Brain microvascular endothelial cell (primary cell): ENCODE measurements at places on chromosomes 1 and 21.
A peak's percentile ranks its signal among the peaks of the same experiment; 100 is the strongest.

DNA sequence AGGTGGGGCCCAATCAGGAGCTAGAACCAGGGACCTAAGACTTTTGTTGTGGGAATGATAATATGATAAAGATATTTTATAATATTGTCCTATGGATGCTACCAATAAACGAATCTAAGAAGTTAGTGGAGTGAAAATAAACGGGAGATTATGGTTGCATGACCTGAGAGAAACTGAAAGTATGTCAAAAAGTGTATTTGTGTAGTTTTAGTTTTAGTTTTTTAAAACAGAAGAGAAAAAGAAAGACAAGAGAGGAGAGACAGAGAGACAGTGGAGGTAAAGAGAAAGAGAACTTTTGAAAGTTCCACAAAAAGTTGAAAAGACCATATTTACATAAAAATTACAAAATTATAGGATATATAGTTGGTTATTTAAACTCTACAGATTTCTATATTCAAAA is 64.1 kb upstream of the TMPRSS15 start:
- DNase-seq, result no peak

DNA sequence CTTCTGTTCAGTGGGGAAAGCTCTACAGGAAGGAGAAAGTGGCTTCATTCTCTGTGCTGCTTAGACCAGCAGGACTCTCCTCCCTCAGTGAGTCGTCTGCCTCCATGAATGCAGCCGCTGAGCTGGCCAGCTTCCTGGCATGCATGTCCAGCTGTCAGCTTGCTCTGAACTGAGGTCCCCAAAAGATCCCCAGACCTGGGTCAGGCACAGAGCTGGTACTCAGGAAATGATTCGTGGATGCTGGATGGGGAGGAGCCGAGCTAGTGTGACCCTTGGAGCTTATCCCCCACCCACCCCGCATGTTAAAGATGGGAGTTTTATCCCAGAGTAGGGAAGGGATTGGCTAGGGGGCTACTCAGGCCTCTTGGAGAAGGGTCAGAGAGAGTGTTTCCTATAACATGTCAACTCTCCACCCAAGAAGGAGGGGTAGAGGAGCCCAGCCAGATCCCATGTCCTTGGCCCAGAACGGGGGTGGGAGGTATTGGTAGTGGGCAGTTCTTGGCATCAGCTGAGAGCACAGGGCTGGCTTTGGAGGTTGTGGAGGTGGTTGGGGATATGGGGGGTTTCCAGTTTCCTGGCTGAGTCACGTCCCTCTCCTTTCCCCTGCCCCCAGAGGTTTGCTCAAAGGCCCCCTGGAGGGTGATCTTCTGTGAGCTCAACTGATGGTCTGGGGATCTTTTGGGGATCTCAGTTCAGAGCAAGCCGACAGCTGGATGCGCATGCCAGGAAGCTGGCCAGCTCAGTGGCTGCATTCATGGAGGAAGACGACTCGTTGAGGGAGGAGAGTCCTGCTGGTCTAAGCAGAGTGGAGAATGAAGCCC is 110.1 kb downstream of the FOXD2 start:
- DNase-seq, result peak; percentile 11

GRCh38 chr1:185819798-185820197 is 85.6 kb downstream of the HMCN1 start:
- no peak for DNase-seq

DNA sequence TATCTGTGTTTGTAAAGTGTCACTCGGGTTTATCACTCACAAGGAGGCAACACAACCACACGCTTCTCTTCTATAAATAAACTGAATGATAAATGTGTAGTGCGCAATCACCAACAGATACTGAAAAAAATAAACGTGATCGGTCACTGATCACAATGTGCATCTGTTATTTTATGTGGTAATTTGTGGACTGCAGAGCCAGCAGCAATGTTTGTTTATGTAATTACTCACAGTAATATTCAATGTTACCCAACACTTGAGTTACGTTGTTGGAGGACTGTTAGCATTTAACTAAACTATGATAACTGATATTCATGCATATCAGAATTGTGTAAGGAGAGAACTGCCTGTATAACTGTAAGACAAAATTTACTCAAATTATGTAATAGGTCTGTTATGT is 129.6 kb downstream of the USH2A start:
- no peak for DNase-seq

- DNase-seq, result peak; percentile 54
Observed at GRCh38 chr1:9231648-9232332, 2.8 kb upstream of the H6PD start.

- DNase-seq, result no peak
Observed at GRCh38 chr1:10608690-10609089, 133.9 kb downstream of the PEX14 start.

- no peak for DNase-seq
Observed at GRCh38 chr1:226199971-226200370, 13.4 kb upstream of the ACBD3 start.

- DNase-seq, result no peak
Observed at GRCh38 chr1:6158181-6158580, 21.9 kb downstream of the CHD5 start.

GRCh38 chr21:15138490-15138889 is 73.7 kb upstream of the NRIP1 start:
- DNase-seq, result no peak

DNA sequence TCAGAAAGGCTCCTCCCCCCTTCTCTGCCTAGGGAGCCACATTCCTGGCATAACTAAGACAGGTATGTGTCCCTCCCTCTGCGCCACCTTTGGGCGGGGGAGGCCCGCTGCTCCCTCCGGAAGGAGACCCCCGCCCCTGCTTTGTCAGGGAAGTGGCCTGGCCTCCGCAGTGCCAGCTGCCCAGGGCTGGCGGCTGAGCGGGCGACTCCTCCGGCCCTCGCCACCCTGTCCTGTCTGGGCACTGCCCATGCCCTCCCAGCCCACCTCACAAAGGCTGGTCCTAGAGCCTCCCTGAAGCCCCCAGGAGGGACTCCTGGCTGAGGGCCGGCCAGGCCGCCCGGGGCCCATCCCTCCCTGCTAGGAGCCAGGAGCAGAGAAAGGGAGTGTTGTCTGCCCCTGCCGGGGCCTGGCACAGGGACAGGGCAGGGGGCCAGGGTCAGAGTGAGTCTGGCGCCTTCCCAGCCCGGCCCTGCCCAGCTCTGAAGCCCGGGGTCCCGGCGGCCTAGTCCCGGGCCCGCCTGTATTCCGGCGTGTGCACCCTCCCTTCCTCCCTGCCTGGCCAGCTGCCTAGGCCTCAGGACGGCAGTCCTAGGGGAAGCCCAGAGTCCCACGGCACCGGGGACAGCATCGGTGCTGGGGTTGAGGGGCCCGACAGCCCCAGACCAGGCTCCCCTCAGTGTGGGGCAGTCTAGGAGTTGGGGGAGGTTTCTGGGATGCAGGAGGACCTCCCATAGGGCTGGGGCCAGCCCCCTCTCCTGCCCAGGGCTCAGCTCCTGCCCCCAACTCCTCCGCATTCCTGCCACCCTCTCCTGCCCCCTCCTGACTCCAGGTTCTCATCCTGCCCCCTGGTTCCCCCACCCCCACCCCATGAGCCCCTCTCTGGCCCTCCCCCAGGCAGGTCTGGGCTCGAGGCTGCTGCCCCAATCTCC is 5.1 kb downstream of the AGRN start:
- no peak for DNase-seq

DNA sequence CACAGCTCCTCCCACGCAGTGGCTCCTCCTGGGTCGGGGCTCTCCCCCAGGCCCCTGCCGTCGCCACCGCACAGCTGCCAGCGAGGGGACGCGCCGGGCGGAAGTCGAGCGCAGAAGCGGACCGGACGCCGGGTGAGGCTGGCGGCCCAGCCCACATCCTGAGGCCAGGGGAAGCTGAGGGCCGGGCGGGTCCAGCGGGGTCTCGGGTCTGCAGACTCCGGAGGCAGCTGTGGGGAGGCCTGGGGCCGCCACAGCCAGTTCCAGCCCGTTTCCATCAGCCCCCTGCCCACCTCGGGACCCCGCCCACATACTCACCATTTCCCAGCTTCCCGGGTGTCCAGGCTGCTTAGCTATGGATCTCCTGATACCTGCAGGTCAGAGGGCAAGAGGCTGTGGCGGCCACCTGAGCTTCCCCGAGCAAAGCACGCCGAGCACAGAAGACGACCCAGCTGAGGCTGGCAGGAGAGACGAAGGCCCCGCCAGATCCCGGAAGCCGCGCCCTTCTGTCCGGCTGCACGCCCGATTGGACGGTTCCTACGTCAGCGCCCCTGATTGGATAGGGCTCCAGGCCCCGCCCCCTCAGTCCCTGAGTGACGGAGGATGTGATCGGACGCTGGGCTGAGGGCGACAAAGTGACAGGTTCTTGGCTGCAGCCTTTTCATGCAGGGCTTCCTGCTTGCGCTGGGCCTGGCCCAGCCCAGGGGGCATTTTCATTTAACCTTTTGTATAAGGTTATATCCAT is 38.7 kb upstream of the ZNF124 start:
- DNase-seq, result peak; percentile 91

GRCh38 chr1:13956393-13956792 is 256.4 kb downstream of the PRDM2 start:
- DNase-seq, result no peak

- no peak for DNase-seq
Observed at GRCh38 chr1:51908499-51908898, 30.0 kb upstream of the NRDC start.

- no peak for DNase-seq
Observed at GRCh38 chr1:3530086-3530925, 75.8 kb downstream of the ARHGEF16 start.

DNA sequence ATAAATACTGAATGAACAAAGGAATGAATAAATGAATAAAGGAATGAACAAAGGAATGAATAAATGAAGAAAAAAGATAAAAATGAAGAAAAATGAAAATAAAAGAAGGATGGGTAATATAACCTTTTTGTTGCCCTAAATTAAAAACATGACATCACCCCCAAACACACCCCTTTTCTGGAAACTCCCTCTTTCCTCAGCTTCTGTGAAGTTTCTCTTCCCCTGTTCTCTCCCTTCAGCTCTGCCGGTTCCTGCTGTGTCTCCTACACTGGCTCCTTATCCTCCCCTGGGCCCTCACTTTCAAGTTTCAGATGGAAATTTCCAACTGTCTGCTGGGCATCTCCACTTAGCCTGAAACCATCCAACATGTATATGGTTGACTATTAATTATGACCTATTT is 37.9 kb downstream of the RAB3B start:
- DNase-seq, result no peak

DNA sequence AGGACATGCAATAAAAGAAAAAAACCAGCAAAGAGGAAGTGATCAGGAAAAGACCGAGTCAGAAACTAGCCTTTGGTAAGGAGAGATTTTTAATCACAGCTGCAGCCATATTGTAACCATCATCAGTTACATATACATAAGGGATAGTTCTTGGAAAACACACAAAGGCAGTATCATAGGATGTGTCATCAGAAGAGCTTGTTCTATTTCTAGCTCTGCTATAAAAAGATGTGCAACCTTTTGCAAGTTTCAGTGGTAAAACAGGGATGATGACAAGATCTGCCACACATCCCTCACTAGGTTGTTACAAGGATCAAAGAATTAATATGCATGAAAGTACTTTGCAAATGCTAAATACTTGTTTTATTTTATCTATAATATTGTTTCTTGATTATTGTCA is 342.0 kb downstream of the VAV3 start:
- DNase-seq, result no peak
